ENCODE measurements at places on chromosomes 16 and 17.

DNA sequence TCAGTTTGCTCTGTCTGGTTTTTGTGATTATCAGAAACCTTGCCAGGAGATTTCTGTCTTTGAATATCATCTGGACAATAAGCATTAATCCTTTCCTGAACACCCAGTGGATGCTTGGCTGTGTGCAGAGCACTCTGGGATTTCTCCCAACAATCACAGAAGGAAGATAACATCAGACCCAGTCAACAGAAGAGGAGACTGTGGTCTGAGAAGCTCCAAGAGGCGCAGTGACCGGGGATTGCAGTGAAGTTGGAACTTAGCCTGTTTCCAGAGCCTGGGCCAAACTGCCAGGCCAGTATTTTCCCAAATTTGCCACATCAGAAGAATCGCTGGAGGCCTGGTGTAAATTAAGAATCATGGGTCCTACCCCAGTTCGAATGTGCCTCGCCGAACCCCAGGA, 264.7 kb downstream of the C16orf95 start:
- DNase-seq = no peak

GRCh38 chr17:33416131-33416530, 123.0 kb upstream of the ASIC2 start:
- no peak for DNase-seq

DNA sequence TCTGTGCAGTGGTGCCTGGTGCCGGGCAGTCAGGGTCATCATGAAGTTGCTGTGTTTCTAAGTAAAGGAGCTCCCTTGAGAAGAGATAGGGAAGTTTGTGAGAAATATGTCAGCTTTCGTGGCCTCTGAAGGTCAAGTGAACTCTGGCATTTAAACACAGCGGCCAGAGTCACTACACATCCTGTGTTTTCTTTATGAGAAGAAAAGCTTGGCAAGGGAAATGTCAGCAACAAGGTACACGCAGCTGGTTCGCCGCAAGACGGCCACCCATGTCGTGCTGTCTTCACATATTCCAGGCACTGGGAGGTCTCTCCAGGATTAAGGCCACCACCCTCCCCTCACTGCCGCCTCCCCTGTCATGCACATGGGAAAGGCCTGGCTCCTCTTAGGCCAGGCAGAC, 33.2 kb upstream of the PEMT start:
- no peak for DNase-seq

DNA sequence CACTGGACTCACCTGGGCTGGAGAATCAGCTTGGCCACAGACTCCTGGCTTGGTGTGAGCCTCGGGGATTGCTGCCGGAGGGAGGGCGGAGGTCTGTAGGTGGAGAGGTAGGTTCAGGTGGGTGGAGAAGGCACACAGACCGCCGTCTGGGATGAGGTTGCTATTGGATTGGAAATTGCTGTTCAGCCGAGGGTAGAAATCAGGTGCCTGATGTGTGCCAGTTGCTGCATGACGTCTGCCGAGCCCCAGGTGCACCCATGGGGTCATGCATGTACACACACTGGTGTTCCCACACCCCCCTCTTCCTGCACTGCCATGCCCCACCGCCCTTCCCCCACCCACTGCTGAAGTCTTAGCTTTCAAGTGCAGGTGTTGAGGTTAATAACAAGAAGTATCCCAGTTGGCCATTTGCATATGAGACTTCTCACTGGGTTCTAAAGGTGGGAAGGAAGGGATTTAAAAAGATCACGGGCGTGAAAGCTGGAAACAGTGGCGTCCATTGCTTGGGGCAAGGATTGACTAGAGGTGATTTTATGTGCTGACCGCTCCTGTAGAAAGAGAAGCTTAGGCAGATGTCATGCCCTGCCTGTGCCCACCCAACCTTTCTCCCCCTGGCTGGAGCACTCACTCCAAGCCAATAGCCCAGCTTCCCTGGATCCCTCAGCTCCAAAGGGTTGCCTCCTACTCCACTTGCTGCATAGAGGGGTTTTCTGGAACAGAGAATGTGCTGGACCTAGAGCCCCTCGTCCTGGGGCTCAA, 193.6 kb downstream of the CCDC182 start:
- DNase-seq = peak; percentile 31

GRCh38 chr17:43998552-43998951, 5.9 kb upstream of the NAGS start:
- DNase-seq = no peak
